ENCODE measurements at places on chromosomes 2 and 18. TPM values are rescaled to one million over a fixed set of nuclear protein-coding genes. Genes with fewer than 3 reads are reported as not detected.

Gene TMEM37
- total RNA-seq, result 3.3 TPM

DNA sequence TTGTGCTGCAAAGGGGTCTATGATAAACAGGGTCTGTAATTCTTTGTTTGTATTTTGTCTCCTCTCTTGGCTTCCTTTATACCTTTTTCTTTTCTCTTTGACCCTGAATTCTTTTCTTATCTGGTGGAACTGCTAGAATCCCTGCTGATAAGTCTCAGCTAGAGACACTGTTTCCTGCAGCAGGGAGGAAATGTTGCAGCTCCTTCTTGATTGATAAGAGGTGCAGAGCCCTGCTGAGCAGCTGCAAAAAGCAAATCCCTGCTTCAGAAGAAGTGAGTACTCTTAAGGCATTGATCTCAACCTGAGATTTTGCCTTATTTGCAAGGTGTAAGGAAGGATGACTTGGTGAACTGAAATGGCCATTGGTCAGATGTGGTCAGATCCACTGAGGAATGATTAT, 167.8 kb downstream of the NUP35 start:
- no peak for DNase-seq

DNA sequence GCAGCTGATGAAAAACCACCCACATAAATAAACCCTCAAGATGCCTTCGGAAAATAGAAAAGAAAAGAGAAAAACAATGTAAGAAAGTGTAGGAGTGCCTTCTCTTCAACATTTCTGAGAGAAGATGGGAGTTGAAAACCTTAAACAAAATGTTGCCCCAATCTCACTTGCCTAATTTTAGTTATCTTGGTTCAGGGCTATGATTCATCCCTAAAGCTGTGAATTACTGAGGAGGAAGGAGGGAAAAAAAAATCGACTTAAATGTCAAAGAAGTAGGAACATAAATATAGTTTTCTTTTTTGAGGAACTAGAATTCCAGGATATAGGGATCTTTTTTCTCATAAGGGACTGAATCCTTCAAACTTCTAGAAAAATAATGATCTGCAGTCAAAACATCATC, 360.3 kb downstream of the TGIF1 start:
- no peak for DNase-seq

- no peak for DNase-seq
Observed at GRCh38 chr2:159960414-159960813, 102.0 kb downstream of the PLA2R1 start.
